CD4-positive, alpha-beta T cell treated with Interleukin-4 for 4 hours (primary cell): ENCODE measurements at places on chromosomes 7 and 10.

- no peak for DNase-seq
Measured at GRCh38 chr10:91328320-91328984, 81.7 kb upstream of the HECTD2 start.

GRCh38 chr7:51629206-51629605 is 312.6 kb upstream of the COBL start:
- no peak for DNase-seq

GRCh38 chr10:7378602-7379403 is 32.0 kb downstream of the SFMBT2 start:
- DNase-seq = peak; percentile 24

DNA sequence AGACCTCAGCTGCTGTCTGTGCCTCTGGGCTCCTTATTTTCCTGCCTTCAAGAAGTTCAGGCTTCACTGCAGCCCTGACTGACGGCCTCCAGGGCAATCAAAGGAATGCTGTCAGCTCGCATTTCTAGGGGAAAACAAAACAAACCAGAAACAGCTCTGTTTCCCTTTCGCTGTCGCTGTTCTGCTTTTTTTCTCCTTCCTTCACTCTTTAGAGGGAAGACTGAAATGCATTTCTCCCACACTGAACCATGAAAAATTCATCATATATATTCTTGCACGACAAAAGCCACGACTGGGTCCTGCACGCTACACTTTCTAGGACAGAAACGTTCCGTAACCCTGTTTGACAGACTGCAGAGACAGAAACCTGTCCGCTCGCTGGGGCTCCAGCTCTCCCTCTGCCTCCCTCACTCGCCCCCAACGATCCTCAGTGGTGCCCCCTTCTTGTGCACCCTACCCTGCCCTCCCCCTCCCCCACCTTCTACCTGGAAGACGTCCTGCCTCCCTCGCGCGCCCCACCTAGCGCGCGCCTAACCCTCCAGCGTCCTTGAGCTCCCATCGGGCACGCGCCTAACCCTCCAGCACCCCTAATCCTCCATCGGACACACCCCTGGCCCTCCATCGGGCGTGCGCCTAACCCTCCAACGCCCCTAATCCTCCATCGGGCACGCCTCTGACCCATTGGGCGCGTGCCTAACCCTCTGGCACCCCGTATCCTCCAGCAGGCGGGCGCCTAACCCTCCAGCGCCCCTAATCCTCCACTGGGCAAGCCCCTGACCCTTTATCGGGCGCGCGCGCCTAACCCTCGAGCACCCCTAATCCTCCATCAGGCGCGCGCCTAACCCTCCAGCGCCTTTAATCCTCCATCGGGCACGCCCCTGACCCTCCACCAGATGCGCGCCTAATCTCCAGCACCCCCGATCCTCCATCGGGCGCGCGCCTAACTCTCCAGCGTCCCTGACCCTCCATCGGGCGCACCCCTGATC is 37.1 kb downstream of the SVOPL start:
- DNase-seq = no peak

- DNase-seq = no peak
Measured at GRCh38 chr7:130461272-130461671, 20.5 kb upstream of the CEP41 start.

DNA sequence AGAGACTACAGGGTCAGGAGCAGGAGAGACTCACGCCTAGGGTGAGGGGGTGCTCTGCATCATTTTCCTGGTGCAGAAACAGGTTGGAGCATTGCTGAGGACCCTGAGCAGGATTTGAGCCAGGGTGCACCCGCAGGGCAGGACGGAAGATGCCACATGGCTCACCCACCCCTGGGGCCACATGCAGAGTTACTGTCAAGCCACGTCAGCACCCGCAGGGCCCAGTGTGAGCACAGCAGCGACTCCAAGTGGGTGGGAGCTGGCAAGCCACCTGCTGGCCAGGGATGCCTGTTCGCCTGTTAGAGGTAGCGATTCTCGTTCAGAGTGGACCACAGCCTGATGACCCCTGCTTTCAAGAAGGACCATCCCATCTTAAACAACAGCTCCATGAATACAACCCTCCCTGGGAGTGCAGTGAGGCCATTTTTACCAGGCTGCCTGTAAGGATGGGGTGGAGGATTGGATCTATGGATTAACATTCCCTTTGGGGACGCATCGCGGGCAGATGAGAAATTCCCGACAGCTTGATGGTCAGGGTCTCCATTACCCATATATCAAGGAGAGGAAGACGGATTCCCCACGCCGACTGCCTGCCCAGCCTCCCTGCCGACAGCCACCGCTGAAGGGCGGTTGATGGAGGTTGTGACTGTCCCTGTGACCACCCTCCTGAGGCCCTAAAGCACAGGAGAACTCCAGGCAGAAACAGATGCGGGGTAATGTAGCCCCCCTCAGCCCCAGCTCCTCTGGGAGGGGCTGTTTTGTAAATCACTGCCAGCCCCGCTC is 101.1 kb upstream of the RET start:
- no peak for DNase-seq
